ENCODE measurements at places on chromosomes 1 and 21.

DNA sequence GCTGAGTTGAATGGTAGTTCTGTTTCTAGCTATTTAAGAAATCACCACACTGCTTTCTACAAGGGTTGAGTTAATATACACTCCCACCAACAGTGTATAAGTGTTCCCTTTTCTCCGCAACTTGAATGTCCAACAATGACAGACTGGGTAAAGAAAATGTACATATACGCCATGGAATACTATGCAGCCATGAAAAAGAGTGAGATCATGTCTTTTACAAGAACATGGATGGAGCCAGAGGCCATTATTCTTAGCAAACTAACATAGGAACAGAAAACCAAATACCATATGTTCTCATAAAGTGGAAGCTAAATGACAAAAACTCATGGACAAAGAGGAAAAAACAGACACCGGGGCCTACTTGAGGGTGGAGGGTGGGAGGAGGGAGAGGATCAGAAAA lies 14.8 kb upstream of the TTLL7 start:
- DNase-seq, result no peak

DNA sequence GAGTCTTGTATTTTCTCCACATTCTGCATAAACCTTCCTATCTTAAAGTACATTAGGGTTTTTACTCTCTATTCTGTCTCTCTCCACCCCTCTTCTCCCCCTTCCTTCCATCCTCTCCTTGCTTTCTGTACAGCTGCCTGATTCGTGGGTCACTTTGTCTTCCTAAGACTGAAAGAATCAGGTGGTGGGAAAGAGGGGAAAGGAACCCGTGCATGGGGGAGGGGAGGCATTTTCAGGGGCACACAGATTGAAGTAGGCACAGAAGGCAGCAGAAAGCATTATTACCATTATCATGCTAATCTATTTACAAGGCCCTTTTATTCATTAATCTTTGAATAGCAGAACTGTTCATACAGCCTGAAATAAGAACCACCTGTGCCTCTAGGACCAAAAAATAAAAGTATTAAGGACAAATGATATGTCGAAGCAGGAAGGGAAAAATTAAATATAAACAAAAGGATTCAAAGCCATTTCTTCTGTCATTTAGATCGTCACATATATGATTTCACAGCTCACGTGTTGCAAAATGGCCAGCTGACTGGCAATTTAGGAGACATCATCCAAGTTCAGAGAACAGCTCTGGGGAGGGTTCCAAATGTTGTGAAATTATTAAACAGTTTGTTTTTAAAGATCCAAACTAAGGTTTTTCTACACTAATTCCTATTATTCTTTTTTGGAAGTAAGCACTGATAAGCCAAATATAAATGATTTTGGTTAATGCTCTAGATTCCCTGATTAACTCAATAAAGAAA lies 154.6 kb downstream of the PBX1 start:
- DNase-seq, result no peak

- DNase-seq, result peak; percentile 30
These were observed 288.4 kb downstream of the SMYD3 start for GRCh38 chr1:246218686-246219085.

DNA sequence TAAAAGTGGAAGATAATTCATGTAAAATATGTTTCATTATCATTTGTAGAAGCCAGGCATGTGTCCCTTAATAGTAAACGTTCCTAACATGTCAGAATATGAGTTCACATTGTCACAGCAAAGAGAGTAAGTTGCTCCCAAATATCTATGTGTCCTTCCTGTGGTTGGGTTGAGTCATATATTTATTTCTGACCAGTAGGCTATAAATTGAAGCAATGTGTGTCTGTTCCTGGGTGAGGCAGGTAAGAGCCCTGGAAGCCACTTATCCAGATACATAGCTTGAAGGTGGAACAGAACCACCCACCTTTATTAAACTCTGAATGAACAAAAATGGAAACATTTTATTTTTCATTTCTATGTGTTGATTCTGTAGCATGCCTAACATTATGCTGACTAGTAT lies 2251.6 kb downstream of the NCAM2 start:
- DNase-seq, result no peak

GRCh38 chr1:220298470-220299205 lies 26.4 kb upstream of the RAB3GAP2 start:
- no peak for DNase-seq

- DNase-seq, result no peak
These were observed 248.4 kb downstream of the SIPA1L2 start for GRCh38 chr1:232381394-232382100.

DNA sequence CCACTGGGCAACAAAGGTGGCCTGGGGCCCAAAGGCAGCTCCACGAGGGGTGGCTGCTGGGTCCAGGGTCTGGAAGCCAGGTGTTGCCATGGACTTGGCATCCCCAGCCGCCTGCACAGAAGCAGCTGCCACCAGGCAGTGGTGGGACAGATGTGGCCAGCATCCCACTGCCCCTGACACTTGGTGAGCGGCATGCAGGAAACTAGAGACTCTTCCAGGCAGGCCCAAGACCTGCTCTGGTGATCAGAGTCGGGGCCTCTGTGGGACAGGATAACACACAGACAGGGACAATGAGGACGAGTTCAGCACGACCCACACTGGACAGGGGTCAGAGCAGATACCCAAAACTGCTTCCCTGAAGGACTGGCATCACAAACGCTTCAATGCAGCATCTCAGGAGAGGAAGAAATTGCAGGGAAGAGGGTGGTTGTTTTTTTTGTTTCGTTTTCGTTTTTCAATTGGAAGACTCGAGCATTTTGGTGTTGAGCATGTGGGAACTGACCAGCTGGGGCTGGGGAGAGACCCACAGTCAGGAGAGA lies 34.1 kb upstream of the RNF187 start:
- DNase-seq, result no peak

DNA sequence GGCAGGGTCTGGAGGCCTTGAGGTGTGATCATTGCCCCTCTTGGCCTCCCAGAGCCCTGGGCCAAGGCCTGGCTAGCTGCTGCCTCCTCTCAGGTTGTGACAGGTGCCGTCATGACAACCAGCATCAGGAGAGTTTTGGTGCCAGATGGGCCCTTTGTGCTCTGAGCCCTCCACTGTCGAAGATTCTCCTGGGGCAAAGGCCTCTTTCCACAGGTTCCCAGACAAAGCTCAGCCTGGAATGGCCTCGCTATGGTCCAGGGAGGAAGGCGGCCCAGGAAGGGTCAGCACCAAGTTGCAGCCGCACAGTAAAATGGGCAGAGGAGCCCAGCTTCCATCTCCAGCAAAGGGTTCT lies 78.4 kb downstream of the ALPL start:
- DNase-seq, result no peak

DNA sequence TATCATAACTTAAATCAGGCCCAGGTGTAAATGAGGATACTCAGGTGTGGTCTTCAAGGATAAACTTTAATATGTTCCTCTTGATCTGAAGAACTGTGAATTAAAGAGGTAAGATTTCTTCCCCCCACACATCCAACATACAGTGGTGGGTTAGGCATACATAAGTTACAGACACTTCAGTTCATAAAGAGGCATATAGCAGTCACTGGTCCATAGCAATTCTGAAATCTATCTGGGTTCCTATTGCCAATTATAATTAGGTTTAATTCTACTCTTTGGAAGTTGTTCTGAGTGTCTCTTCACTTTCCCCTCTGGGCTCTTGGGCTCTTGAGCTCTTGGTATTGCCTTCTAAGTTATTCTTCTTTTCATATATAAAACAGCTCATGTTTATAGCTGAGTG lies 32.5 kb upstream of the TSPAN2 start:
- DNase-seq, result no peak

GRCh38 chr1:45820788-45821187 lies 17.4 kb downstream of the MAST2 start:
- DNase-seq, result no peak

DNA sequence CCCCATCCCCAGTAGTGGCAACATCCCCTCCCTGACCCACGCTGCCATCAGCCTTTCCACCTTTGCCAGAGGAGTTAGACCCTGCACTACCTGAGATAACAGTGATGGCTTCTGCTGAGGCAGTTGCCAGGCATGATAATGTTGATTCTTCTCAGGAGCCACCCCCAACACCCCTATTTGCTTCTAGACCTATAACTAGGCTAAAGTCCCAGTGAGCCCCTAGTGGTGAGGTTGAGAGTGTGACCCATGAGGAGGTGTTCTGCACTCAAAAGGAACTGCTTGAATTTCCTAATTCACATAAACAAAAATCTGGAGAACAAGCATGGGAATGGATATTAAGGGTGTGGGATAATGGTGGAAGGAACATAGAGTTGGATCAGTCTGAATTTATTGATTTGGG lies 159.6 kb upstream of the COL11A1 start:
- no peak for DNase-seq

Data from dermis blood vessel endothelial cell (primary cell).